ENCODE measurements at places on chromosomes 1 and 21. TPM values are rescaled to one million over a fixed set of nuclear protein-coding genes. Genes with fewer than 3 reads are reported as not detected.
A peak's percentile ranks its signal among the peaks of the same experiment; 100 is the strongest.

- DNase-seq = peak; percentile 16
Measured at GRCh38 chr1:172402878-172403569, 17.5 kb upstream of the C1orf105 start.

DNA sequence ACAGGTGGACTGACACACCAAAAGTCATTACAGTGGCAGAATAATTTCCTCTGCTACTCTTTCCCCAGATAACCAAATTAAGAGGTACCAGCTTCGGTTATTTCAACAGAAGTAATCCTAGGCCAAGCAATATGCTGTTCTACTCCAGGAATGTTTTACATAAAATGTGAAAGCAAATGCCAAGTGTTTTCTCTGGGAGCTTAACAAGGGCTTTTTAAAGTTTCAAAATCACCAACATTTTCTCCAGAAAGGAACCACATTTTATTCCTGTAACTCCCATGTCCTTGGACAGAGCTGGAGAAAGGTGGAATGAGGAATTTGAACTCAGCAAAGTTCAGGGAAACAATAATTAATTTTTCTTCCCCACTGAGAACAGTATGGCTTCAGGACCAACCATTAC is 27.2 kb downstream of the CNN3 start:
- no peak for DNase-seq

GRCh38 chr1:196444634-196445033 is 163.6 kb downstream of the KCNT2 start:
- no peak for DNase-seq

The NEGR1 gene
- 5.4 TPM for total RNA-seq

DNA sequence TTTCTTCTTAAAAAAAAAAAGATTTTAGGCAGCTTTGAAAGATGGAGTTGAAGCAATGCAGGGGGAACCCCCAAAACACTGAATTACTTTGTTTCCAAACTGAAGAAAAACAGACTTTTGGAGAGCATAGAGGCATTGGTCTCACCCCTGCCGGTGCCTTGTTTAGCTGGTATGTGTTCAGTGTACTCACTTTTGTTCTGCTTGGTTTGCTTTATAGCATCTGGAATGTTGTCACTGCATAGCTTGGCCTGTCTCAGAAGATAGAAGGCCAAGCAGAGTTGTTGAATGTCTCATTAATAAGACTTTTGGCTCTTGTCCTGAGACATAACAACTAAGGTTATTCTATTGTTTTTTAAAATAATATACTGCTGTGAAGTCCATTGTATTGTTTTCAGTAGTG is 6.9 kb downstream of the THRAP3 start:
- no peak for DNase-seq

DNA sequence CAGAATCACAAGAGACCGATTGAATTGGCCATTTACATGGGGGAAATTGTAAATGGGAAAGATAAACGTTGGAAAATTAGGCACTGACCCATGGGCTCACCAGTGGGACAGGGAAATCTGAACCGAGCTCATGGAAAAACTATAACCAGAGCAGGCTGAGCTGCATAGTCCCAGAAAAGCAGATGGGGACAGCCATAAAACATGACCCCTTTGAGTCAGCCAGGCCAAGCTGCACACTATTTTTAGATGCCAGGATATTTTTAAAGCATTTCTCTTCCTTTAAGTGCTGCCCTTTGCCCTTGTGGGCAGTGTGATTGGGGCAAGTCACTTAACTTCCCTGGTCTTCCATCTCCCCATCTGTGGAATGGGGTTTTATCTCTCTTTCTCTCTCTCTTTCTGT is 184.1 kb downstream of the FOXD2 start:
- no peak for DNase-seq

DNA sequence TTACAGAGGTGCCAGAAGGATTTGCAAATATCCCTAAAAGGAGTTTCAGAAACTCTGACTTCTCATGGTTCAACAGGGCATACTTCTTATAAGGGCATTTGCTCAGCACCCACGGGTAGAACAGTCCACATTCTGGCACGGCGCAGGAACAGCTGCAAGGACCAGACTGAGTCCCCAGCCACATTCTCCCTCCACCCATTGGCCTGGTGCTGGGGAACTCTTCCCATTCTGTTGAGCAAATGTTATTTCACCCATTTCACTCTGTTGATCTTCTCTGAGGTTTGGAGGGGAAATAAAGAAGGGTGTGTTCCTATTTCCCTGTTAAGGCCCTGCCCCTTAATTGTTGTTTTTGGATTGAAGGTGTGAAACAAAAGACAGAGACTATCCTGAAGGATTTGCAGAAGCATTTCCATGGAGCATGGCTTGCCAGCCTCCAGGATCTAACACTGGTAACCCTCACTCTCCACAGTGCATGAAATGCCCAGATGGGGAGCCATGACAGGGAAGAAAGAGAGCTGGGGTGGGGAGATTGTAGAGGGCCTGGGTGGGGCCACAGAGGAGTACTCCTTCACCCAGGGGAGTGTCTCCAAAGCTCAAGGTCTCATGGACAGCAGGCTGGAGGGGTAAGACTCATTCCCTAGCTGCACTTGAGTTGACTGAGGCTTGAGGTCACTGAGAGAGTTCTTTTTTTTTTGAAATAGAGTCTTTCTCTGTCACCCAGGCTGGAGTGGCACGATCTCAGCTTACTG is 35.0 kb downstream of the INAVA start:
- no peak for DNase-seq

DNA sequence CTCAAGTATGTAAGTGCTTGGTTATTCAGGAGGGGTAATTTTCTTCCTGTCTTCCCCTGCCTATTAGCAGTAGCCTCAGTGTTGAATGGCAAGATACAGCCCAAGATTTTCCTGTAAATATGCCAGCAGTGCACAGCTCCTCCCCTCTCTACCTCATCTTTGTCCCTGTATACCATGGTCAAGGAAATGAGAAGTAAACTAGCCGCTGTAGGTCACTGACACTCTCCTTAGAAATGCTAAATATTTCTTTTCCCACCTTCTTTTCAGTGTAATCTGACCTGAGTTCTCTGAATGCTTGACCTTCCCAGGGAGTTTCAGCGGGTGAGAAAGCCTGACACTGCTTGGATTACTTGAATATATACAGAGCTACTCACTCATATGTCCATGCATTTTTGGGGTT is 84.1 kb upstream of the ZNF326 start:
- no peak for DNase-seq

- DNase-seq = no peak
Measured at GRCh38 chr1:214427871-214428277, 123.5 kb downstream of the PTPN14 start.

The TYW3 gene
- 7.1 TPM for total RNA-seq

DNA sequence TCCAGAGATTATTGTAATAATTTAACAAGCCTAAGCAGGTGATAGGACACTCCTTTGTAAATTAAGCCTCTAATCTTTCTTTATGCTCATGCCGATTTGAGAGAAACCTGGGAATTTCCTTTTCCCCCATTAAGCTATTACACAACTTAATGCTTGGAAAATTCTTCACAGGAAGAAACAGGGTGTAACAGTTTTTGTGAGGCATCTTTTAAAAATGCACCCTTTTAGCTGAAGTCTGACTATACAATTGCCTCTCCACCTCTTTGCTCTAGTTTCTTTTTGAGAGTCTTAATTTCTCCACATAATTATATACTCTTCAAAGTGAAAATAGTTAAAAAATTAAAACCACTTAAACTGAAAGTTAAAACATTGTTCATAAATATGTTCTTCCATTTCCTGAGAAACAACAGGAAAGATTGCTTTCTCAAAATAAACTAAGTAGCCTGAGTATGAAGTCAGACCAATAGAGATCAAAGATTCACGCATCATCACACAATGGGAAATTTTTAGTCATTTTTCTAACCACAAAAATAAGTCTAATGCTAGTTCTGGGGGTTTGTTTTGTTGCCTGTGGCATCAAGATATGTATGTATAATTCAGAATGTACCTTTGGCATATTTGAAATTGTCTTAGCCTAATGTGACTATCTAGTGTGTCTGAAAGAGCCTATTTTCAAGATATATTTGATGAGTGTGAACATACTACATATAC is 34.7 kb downstream of the LRRC8D start:
- DNase-seq = no peak

DNA sequence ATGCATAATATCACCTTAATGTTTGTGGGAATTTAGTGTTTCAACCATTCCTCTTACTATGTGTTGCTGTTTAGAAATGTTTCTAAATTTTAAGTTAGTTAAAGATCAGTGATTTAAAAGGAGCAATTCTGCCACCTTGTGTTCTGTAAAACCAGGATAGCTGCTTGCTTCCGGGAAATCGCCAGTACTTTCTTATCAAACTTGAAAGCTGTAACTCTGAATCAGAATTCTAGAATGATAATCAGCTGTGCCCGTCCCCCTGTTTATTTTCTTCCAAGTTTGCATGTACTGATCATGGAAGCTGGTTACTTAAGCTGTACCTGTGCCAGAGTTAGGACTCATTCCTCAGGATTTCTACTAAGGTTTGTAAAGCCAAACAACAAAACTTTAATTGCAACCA is 656.4 kb downstream of the LTN1 start:
- no peak for DNase-seq

GRCh38 chr1:176241385-176242015 is 34.4 kb upstream of the COP1 start:
- no peak for DNase-seq

The S100A2 gene
- not detected for total RNA-seq

GRCh38 chr1:1079408-1080121 is 5.5 kb upstream of the RNF223 start:
- DNase-seq = peak; percentile 83

- no peak for DNase-seq
Measured at GRCh38 chr1:175019524-175019923, 3.7 kb downstream of the MRPS14 start.

DNA sequence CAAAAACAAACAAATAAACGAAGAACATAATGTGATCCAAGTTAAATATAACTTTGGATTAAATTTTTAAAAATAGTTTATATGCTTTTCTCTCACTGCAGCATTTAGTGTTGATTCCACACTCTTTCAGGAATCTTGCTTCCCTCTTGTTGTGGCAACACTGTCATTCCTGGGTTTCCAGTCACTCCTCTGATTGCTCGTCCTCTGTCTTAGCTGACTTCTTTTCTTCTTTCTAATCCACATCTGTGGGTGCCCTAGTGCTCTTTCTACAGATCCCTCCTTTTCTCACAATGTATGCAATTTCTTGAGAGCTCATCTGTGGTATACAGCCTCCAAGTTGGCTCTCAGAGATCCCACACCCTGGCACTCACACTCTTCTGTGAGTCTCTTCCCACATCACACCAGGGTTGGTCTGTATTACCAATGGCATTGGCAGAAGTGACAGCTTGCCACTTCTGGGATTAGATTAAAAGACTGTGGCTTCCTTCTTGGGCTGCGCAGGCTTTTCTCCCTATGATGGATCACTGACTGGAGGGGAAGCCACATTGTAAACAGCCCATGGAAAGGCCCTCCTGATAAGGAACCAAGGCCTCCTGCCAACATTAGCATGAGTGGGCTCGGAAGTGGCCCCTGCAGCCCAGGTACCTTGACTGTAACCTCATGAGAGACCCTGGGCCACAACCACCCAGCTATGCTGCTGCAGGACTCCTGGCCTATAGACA is 11.5 kb upstream of the MYOC start:
- no peak for DNase-seq

DNA sequence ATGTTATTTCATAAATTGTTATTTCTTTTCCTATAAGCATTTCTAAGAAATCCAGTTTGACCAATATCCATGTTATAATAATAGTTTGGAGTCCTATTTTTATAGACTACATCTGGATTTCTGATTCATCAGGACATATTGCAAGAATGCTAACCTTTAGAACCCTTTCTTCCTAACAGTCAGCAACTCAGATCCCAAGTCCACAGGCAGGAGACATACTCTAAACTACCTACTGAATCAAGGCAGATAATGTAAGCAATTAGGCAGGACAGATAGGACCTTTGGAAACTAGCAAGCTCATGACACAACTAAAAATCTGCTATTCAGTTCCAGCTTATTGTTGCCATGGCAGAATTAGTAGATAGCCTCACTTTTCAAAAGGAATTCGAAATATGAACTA is 104.1 kb downstream of the DENND1B start:
- no peak for DNase-seq

The CRYBG2 gene
- 0.28 TPM for total RNA-seq
